ENCODE measurements at places on chromosomes 11 and 22. TPM values are rescaled to one million over a fixed set of nuclear protein-coding genes. Genes with fewer than 3 reads are reported as not detected.

The WNT11 gene
- total RNA-seq = 2.3 TPM

- no peak for ATAC-seq
Observed at GRCh38 chr22:22709719-22710445, 65.5 kb downstream of the GGTLC2 start.

The OR5P2 gene
- 1.4 TPM for total RNA-seq

GRCh38 chr11:19651653-19652052 lies 61.0 kb upstream of the NAV2 start:
- ATAC-seq = no peak

DNA sequence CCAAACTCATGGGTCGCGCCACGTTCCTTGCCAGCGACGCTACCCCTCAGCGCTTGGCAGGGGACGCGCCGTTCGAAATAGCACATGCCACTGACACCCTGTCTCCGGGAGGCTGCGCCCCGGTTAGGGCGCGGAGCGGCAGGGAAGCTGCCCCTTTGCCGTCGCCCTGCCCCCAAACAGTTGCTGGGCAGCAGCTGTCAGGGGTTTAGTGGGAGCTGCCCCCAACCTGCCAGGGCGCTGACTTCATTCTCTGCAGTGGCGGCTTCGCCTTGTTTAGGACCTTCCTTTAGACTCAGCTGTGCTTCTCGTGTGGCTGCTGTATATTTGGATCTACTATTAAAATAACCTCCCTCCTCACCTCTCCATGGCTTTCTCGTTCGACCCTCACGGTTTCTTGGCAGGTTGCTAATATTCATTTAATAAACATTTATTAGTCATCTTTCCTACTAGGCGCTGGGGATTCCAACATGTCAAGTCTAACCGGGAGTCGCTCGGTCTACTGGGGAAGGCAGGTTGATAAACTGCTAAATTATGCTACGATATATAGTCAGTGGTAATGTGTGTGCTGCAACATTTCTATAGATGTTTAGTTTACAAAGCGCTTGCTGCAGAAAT lies 782 bp downstream of the TMEM109 start:
- peak; percentile 43 for ATAC-seq

Measured in motor neuron (in vitro differentiated cells).